ENCODE measurements at places on chromosomes 7 and 10. TPM values are rescaled to one million over a fixed set of nuclear protein-coding genes. Genes with fewer than 3 reads are reported as not detected.

Gene ADO
- 20.3 TPM for total RNA-seq

Gene NKX1-2
- not detected for total RNA-seq

Gene CFAP46
- total RNA-seq: 14.9 TPM

Gene RNF133
- total RNA-seq: 0.16 TPM

Gene FAM149B1
- total RNA-seq: 18.1 TPM

Gene ADAM22
- total RNA-seq: 1.2 TPM

Gene DNAJC12
- total RNA-seq: 7.6 TPM

Gene TET1
- total RNA-seq: 1.1 TPM

Gene CYP2C18
- not detected for total RNA-seq

Gene RARRES2
- total RNA-seq: 17.9 TPM

Gene INHBA
- total RNA-seq: 0.49 TPM

Gene C1QL3
- total RNA-seq: 0.08 TPM

Gene TMEM236
- total RNA-seq: 1.0 TPM

Gene PDGFA
- 15.9 TPM for total RNA-seq

Gene NXPH1
- total RNA-seq: not detected

Gene PTF1A
- not detected for total RNA-seq

Gene CPXM2
- 3.7 TPM for total RNA-seq

Gene MALSU1
- 109 TPM for total RNA-seq

Gene COBL
- 123 TPM for total RNA-seq

Gene SLC39A12
- not detected for total RNA-seq

Gene UCN3
- total RNA-seq: not detected

Gene CNNM1
- not detected for total RNA-seq
